ENCODE measurements at places on chromosomes 13 and 19. TPM values are rescaled to one million over a fixed set of nuclear protein-coding genes. Genes with fewer than 3 reads are reported as not detected.

DNA sequence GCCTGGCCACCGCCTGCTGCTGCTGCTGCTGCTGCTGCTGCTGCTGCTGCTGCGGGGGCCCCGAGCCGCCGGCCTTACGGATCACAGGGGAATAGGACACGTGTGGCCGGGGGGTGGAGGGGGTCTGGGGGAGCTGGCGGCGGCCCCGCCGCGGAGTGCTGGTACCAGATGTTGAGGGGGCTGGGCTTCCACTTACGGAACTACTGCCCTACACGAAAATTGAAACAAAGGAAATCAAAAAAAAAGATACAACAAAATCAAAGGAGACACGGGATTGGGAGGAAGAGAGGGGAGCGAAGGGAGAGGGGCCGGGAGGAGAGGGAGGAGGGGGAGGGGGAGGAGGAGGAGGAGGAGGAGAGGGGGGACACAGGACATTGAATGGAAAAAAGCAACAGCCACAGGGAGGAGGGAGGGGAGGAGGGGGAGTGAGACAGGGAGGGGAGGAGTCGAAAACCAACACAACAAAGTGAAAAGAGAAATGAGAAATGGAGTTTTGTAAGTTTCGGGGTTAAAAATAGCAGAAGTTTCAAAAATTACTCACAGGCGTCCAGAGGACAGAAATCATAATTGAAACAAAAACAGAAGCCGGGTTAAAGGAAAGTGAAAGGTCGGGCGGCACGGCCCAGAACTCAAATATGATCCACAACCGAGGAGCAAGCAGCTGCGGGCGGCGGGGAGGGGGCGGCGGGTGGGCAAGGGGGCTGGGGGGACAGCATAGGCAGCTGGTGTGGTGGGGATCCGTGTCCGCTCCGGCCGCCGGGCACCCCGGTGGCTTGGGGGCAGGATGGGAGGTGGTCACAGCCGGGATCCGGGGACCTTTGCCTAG is 57.8 kb downstream of the IER2 start:
- DNase-seq = peak; percentile 78

- no peak for DNase-seq
Measured at GRCh38 chr19:51691584-51692428, 1.3 kb upstream of the SPACA6 start.

DNA sequence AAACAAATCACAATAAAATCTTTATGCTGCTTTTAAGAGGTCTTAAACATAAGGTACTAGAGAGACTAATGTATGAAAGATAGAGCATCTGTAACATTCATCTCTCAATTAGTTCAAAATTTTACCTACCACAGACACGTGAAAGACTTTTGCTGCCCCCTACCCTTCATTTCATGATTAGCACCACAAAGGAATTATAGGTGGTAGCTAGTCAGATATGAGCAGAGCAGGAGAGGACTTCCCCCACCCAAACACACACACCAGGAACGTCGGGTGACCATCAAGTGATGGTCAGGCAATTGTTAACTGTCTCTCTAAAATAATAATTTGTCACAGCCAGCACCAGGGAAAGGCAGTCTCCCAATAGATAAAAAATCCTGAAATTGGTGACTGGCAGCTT is 1531.7 kb upstream of the SPRY2 start:
- no peak for DNase-seq

- peak; percentile 77 for DNase-seq
Measured at GRCh38 chr19:41811036-41811435, 14.6 kb downstream of the CEACAM3 start.

DNA sequence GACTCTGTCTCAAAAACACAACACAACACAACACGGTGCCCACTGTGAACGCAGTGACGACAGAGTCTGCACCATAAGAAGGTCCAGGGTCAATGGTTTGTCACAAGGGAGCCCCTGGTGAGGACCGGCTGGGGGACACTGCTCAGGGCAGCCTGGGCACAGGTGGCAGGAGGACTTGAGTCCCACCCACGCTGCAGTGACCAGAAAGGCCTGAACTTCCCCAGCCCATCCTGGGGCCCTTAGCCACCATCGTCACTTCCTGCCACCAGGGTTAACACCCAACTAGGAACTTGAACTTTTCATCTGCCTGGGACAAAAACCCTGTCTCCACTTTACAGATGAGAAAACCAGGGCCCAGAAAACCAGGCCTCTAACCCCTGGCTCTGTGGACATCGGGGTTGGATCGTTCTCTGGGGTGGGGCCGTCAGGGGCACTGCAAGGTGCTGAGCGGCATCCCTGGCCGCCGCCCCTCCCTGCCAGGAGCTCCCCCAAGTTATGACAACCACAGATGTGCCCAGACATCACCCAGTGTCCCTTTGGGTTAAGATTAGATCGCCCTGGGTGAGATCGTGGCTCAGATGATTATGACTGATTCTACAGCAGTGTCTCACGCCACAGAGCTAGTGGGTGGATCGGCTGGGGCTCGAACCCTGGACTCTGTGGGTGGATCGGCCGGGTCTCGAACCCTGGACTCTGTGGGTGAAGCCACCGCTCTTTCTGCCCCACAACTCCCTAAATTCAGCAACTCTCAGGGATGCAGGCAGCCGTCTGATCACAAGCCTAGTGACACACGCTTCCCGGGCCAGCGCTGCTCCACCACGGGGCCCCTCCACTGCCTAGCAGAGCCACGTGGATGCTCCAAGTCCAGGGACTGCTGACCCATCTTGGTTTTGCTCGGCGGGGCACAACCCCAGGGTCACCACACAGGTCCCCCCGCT is 14.0 kb downstream of the MOB3A start:
- DNase-seq = no peak

- no peak for DNase-seq
Measured at GRCh38 chr19:15589760-15590451, 25.1 kb upstream of the CYP4F8 start.

DNA sequence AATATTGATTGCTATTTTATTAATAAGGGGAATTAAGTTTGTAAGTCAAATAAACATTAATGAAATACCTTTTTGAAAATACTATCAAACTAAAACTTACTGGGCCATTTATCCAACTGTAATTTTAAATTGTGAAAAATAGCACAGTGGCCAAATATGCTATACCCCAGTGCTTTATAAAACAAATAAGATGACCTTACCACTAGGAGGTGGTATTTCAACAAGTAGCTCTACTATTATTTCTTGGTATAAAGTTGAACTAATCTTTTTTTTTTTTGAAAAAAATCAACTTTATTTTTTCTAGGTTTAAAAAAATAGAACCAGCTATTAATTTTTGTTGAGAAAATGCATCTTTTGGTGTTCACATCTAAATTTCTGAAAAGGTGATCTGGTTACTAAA is 14.7 kb downstream of the LACC1 start:
- no peak for DNase-seq

DNA sequence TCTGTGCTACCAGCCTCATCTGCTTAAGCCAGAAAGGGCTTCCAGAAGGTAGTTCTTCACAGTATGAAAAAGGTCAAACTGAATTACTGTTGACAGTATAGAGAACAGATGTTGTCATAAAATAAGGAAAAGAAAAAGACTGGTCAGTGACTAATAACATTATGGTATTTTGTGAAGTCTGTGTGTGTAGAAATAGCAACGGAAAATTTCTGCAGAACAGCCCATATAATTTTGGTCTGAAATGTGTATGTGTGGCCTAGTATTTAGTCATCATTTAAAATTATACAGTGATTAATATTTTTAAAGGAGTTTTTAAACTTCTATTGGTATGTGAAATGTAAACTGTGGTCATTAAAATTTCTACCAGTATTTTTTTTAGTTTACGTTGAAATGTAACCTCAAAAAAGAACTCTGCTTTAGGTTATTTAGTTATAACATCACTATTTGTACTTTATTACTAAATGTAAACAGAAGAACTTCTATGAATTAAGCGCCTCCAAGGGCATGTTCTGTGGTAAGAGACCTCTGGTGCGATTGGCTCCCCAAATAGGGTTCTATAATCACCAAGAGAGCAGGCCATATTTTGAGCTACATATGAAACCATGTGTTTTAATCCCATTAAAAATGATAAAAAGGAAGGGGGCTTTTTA is 3.3 kb upstream of the GPR183 start:
- DNase-seq = no peak

DNA sequence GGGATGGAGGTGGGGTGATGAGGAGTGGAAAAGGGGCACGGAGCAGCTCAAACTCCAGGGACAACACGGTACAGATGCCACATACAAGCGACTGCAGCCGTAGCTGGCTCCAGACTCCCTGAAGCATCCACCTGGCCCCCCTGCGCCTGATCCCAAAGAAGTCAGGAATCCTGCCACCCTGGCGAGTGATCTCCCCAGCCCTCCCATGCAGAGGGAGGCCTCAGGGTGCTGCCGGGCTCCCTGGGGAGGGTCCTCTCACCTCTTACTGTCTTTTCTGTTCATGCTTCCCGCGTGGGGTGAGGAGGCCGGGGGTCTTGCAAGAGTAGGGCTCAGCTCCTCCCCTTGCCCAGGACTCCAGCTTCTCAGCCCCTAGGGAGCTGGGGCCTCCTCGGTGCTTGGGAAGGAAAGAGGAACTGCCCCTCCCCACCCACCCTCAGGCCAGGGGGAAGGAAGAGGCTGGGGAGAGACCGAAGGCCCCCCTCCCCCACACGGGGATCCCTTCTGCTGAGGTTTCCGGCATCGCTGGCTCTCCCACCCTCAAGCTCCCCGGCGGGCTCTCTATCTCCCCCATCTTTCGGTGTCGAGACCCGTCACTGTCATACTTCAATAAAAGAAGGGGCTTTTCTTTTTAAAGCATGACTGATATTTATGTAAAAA is at the start of gene RASGRP4:
Gene RASGRP4 (minus strand): TSS at position 410 of the 657 bp plus-strand sequence. CDS start 128 bp downstream, at position 282.
- DNase-seq = peak; percentile 85

- DNase-seq = no peak
Measured at GRCh38 chr13:40969169-40969901, 49.8 kb downstream of the ELF1 start.

- no peak for DNase-seq
Measured at GRCh38 chr13:45398877-45399276, 19.3 kb downstream of the SLC25A30 start.

GRCh38 chr19:33325920-33326319 is 23.6 kb upstream of the CEBPA start:
- DNase-seq = no peak

- no peak for DNase-seq
Measured at GRCh38 chr13:113991191-113991669, 17.4 kb upstream of the C13orf46 start.

DNA sequence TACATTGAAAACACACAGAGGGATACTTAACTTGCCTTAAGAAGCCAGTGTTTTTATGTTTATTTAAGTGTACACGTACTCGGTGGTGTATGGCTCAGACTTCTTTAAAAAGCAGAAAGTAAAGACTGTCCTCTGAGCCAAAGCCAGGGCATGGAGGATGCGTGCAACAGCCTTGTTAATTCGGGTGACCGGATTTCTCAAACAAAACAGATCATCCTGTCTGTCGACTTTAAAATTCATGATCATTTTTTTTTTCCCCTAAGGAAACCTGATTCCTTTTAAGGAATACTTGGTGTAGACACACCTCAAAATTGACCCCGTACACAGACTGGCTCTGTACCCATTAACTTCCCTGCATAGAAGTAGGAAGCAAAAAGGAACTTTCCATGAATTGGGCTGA is 124.7 kb upstream of the RNF113B start:
- DNase-seq = no peak

- no peak for DNase-seq
Measured at GRCh38 chr13:73681779-73682178, 452.4 kb downstream of the KLF12 start.

DNA sequence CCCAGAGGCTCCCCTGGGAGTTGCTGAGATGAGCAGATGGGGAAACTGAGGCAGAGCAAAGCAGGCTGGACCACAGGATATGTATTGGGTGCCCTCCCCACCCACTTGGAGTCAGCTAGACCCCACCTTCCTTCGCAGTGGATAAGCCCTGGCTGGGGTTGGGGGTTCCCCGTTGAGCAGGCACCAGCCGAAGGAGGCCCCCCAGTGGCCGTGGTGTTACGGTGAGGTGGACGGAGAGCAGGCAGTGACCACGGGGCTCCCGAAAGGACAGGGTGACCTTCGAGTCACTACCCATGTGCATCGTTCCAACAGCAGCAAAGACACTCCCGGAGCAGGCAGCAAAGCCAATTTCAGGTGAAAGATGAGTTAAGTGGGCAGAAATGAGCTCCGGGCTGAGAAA is 62.4 kb upstream of the ADGRE5 start:
- DNase-seq = peak; percentile 21

DNA sequence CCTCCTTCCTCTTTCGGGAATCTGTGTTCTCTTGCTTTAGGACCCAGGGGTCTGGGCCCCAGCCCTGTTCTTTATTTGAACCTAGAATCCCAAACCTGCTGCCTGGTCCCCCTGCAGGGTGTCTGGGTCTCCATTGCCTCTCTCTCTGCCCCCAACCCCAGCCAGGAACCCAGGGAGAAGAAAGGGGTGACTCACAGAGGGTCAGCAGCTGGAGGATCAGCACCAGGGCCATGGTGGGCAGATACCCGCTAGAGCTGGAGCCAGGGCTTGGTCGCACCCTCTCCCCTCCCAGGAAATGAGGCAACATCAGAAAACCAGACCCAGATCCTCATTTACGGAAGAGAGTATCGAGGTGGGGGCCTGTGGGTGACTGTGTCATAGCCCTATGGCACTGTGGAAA is at the start of gene OSCAR:
Gene OSCAR (minus strand): TSS at position 243 of the 400 bp plus-strand sequence. CDS start 11 bp downstream, at position 232.
- peak; percentile 37 for DNase-seq

- no peak for DNase-seq
Measured at GRCh38 chr19:38151242-38151641, 72.8 kb downstream of the DPF1 start.

GRCh38 chr13:104975272-104975671 is 1560.2 kb downstream of the EFNB2 start:
- no peak for DNase-seq

GRCh38 chr13:28376604-28377003 is 118.3 kb downstream of the FLT1 start:
- peak; percentile 12 for DNase-seq

DNA sequence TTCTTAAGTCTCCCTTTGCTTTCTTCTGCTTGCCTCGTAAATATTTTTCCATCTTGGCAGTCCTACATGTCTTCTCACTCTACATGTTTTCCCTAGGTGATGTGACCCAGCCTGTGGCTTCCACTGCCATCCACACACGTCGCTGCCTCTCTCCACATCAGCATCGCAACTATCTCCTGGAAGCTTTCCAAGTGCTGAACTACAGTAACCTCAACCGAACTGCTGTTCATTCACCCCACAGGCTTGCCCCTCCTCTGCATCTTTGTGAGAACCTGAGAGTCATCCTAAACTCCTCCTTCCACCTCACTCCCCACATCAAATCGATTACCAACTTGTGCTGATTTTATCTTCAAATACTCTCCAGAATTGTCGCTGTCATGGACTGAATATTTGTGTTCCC is 41.2 kb upstream of the USPL1 start:
- DNase-seq = peak; percentile 61

- DNase-seq = no peak
Measured at GRCh38 chr13:98977568-98978265, at the start of gene DOCK9. Gene DOCK9, minus strand, starts transcription at chr13:98978064. Its CDS starts 155 bp downstream, at chr13:98977909.

TRPC4 gene
- under 0.01 TPM for total RNA-seq

CCDC97 gene
- 29.1 TPM for total RNA-seq

CGB3 gene
- total RNA-seq = not detected

GPR18 gene
- total RNA-seq = 0.54 TPM

WTIP gene
- under 0.01 TPM for total RNA-seq

PNMA8A gene
- 7.3 TPM for total RNA-seq

KPTN gene
- 6.7 TPM for total RNA-seq

WASF3 gene
- total RNA-seq = 0.81 TPM

OR7C1 gene
- under 0.01 TPM for total RNA-seq

THSD1 gene
- 1.1 TPM for total RNA-seq

PALM3 gene
- not detected for total RNA-seq

CCNA1 gene
- 0.81 TPM for total RNA-seq
